ENCODE measurements at places on chromosomes 16 and 17.

- no peak for DNase-seq
Observed at GRCh38 chr17:67280279-67280678, 35.3 kb upstream of the HELZ start.

DNA sequence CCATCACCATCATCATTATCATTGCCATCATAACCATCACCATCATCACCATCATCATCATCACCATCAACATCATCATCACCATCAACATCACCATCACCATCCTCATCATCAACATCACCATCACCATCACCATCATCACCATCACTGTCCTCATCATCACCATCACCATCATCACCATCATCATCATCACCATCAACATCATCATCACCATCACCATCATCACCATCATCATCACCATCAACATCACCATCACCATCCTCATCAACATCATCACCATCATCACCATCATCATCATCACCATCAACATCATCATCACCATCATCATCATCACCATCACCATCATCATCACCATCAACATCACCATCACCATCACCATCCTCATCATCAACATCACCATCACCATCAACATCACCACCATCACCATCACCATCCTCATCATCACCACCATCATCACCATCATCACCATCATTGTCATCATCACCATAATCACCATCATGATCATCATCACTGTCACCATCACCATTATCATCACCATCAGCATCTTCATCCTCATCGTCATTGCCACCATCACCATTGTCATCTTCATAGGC lies 23.9 kb downstream of the COX4I1 start:
- no peak for DNase-seq

- no peak for DNase-seq
Observed at GRCh38 chr16:85936816-85937215, 37.9 kb downstream of the IRF8 start.

DNA sequence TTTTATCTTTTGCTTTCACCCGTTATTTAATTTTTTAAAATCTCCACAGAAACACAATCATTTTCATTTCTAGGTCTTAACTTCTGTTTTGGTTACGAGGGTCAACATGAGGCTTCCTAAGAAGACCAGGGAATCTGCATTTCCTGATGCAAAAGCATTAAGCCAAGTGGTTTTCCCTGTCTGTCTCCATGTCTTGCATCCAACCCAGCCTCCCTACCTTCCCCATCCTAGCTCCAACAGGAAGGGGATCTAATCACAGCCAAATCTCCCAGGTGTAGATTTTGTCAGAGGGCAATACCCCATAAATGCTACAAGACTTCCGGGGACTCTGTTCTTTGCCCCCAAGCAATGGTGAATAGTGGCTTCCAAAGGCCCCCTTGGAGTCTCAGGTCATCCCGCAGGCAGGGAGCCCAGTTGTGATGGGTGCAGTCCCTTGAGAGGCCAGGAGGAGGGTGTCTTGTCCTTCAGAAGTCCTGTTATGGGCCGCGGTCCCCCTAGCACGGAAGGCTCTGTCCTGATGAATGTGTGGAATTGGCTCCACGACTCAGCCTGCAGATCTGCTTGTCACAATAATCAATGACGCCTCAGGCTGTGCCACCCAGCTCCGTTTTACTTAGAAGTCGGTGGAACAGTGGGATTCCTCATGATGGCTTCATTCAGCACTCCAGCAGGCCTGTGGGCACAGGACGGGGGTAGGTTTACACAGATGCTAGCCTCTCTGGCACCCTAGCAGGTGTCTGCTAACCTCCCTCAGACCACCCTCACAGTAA lies 141.1 kb downstream of the RGS9 start:
- no peak for DNase-seq

GRCh38 chr17:61402978-61403800 lies 3.5 kb downstream of the TBX2 start:
- no peak for DNase-seq

GRCh38 chr16:78249056-78249455 lies 149.6 kb downstream of the WWOX start:
- DNase-seq, result no peak

DNA sequence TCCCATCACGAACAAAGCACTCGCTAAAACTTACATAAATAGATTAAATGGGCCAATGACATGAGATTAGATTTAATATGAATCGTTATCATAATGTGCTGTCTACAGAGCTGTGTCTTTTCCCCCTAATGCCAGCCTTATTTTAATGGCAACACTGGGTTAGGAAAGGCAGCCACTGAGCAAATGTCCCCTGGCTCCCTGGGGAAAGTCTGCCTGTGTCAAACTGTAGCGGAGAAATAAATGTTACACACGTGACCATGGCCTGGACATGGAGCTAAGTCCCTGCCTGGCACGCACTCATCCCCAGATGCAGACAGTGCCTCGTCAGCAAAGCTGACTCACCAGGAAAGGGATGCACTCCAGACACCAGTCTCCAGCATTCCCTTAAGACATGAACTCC lies 61.3 kb upstream of the SDK2 start:
- DNase-seq, result peak; percentile 34

GRCh38 chr16:70438585-70438968 lies 323 bp downstream of the ST3GAL2 start:
- no peak for DNase-seq

DNA sequence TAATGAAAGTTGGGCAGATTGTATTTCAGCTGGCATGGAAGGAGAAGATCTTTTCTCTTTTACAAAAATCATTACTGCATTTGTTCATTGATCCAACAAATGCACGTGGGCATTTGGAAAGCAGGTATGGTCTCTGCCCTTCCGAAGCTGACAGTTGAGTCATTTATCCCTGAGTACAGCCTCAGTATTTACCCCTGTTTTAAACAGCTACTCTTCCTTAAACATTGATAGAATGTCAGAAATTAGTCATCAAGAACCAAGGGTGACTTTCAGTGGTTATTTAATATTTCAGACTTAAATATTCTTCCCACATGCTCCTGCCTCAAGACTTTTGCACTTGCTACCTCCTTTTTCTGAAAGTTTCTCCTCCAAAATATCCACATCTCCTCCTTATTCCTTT lies 226.7 kb upstream of the HSBP1 start:
- no peak for DNase-seq

DNA sequence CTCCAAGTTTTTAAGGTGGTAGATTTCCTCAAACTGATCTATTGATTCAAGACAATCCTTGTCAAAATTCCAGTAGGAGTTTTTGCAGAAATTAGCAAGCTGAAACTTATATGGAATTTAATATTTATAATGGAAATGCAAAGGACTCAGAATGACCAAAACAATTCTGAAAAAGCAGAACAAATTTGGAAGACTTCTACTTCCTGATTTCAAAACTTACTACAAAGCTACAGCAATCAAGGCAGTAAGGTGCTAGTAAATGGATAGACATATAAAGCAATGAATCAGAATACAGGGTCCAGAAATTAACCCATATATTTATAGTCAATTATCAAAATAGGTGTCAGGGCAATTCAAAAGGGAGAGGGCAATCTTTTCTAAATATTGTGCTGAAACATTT lies 11.8 kb upstream of the IL21R start:
- DNase-seq, result no peak

DNA sequence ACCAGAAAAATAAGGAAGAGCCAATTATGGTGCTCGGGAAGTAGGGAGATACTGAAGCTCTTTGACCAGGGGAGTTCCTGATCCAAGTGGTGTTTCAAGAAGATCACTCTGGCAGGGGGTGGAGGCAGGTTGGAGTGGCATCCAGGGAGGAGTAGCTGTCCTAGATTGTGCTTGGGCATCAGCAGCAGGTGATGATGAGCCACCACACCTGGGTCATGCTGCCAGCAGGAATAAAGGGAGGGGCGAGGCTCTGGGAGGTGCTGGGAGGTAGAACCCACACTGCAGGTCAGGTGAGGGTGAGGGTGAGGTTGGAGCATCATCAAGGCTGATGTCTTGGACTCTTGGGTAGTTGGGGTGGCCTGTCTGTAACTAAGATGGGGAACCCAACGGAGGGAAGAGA lies 35.4 kb upstream of the ADGRG1 start:
- DNase-seq, result no peak

GRCh38 chr16:680625-680945 lies 375 bp downstream of the STUB1 start:
- no peak for DNase-seq

- no peak for DNase-seq
Observed at GRCh38 chr17:1648173-1648962, 1.3 kb downstream of the RILP start.

Measured in fibroblast of skin of left biceps (primary cell).